ENCODE measurements at places on chromosomes 11 and 22. TPM values are rescaled to one million over a fixed set of nuclear protein-coding genes. Genes with fewer than 3 reads are reported as not detected.

The MRGPRE gene
- total RNA-seq, result not detected

The ESAM gene
- total RNA-seq, result 1.5 TPM

The IL10RA gene
- not detected for total RNA-seq

The OR9G1 gene
- not detected for total RNA-seq

The SYT7 gene
- total RNA-seq, result 2.0 TPM

The BUD13 gene
- 39.4 TPM for total RNA-seq

The KRTAP5-11 gene
- total RNA-seq, result not detected

The KLHDC7B gene
- total RNA-seq, result 1.4 TPM

The PLAAT5 gene
- not detected for total RNA-seq

The GPHA2 gene
- total RNA-seq, result not detected

DNA sequence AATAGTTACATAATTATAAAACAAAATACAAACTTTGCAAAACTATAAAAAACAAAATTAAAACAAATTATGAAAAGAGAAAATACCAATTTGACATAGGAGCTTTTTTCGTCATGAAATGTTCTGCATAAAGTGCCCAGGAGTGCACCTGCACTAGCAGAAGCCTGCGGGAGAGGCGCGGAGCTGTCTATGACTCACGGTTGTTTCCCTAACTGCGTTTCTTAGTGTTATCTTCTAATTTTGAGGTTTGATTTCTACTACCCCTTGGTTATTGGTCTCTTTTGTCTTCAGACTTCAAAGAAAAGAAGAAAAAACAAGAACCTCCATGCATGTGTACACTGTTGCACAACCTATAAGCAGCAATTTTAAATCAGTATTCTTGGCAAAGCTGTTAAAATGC, 740.9 kb upstream of the LRRC4C start:
- H3K27me3 ChIP-seq, result no peaks in the 10 kb centered on the region
- no peaks in the 10 kb centered on the region for H3K36me3 ChIP-seq
- H3K4me3 ChIP-seq, result no peak overlapping the region
- H3K4me1 ChIP-seq, result no peaks in the 10 kb centered on the region
- H3K27ac ChIP-seq, result no peak overlapping the region

DNA sequence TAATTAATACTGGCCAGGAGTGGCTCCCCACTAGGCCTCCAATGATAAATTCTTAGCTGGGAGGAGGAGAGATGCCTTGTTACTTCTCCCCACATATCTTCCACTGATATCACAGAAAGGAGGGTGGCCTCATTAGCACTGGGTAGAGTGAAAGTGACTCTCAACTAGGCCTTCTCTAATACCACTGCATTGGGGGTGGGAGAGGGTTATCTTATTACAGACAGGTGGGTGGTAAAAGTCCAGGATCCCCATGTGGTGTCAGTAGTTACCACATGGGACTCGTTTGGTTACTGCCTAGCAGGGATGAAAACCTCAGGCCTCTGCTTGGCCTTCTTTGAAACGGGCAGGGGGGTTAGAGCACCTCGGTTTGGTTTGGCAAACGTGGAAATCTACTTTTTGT, 167.3 kb downstream of the UVRAG start:
- H3K27me3 ChIP-seq, result no peaks in the 10 kb centered on the region
- no peaks in the 10 kb centered on the region for H3K4me1 ChIP-seq
- H3K27ac ChIP-seq, result no peak overlapping the region
- no peak for DNase-seq
- no peak overlapping the region for H3K4me3 ChIP-seq
- no peaks in the 10 kb centered on the region for H3K36me3 ChIP-seq

DNA sequence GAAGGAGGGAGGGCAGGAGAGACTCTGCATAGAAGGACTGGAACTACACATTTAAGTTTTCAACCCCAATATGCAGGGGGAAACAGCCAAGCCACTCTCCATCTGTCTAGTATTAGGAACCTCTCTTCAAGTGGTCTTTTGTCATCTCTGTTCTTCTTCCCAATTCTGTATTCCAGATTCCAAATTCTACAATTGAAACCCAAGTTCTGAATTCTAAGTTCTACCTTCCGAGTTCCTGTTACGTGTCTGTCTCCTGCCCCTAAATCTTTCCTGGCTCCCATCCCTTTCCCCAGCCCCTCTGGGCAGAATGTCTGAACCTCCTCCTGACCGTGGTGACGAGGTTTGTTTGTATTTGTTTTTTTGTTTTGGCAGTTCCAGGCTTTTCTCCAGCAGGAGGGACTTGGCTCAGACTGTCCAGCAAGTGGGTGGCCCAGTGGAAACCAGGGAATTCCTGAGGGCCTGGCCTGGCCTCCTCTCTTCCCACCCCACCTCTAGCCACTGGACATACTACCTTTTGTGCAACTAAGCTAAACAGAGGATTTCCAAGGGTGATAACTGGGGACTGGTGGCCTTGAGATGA, 1.6 kb upstream of the THOC5 start:
- H3K27ac ChIP-seq, result no peak overlapping the region
- no peaks in the 10 kb centered on the region for H3K27me3 ChIP-seq
- no peak for DNase-seq
- no peak overlapping the region for H3K4me3 ChIP-seq
- peaks cover 21% of the 10 kb centered on the region for H3K36me3 ChIP-seq

- no peak overlapping the region for H3K4me3 ChIP-seq
- no peaks in the 10 kb centered on the region for H3K36me3 ChIP-seq
- H3K27ac ChIP-seq, result peak overlapping the region; percentile 42
- peaks cover 9% of the 10 kb centered on the region for H3K4me1 ChIP-seq
Observed at GRCh38 chr11:46249103-46249937, 28.1 kb upstream of the CREB3L1 start.

DNA sequence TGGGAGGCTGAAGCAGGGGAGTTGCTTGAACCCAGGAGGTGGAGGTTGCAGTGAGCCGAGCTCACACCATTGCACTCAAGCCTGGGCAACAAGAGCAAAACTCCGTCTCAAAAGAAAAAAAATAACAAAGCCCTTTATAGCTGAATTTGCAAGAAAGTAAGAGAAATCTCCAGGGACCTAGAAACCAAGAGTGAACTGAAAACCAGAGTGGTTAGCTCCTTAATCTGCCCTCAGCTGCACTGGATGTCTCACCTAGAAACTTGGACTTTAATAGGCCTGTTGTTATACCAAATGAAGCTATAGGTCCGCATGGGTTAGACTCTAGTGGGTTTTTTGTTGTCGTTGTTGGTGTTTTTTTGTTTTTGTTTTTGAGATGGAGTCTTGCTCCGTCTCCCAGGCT, 4.1 kb downstream of the NEU3 start:
- no peak overlapping the region for H3K4me3 ChIP-seq
- no peaks in the 10 kb centered on the region for H3K36me3 ChIP-seq

DNA sequence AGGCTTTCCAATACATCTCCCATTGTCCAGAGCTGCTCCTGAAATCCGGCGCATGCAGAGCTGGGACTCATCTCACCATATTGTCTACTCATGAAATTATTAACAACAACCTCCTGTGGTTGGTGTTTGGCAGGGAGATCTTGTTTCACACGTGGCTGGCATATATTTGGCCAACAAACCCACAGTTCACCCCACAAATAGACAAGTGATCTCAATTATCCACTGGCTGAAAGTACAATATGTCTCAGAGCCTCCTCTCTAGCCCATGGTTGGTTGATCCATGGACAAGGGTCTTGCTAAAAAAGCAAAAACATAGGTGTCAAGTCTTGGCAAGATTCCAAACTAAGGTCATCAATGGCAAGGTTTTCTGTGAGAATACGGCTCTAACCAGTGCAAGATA, 386.9 kb downstream of the ETS1 start:
- H3K36me3 ChIP-seq, result no peaks in the 10 kb centered on the region
- H3K27me3 ChIP-seq, result no peaks in the 10 kb centered on the region
- H3K4me1 ChIP-seq, result peaks cover 6% of the 10 kb centered on the region
- H3K27ac ChIP-seq, result no peak overlapping the region
- no peak for DNase-seq
- H3K4me3 ChIP-seq, result no peak overlapping the region

- H3K27ac ChIP-seq, result no peak overlapping the region
- peaks cover 31% of the 10 kb centered on the region for H3K27me3 ChIP-seq
- peaks cover 5% of the 10 kb centered on the region for H3K4me1 ChIP-seq
- no peak for DNase-seq
Observed at GRCh38 chr11:134471087-134471715, 59.2 kb upstream of the B3GAT1 start.

DNA sequence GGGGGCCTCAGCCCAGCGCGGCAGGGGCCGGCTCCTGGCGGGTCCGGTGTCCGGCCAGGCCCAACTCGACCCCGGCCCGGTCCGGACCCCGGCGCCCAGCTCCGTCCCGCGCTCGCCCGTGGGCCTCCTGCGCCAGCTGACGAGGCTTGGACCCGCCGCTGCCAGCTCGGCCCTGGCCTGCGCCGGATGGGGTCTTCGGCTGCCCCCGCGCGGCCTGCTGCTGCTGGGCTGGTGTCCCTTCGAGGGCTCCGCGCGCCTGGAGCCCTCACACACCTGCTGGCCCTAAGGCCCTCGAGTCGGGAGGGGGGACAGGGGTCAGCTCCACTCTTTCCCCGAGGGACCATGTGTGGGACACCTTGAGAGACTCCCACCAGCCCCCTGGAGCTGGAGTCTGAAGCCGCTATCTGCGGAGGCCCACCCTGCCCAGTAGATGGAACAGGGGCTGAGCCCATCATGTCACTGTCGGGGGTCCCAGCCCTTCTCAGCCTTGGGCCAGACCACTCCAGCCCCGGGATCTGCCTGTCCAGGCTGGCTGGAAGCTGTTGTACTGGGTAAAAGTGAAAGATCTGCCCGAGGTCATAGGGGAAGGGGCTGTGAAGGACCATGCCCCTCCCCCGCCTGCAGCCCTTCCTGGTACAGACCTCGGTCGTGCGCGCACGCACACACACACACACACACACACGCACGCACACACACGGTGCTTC, 768 bp upstream of the CDKN1C start:
- H3K4me1 ChIP-seq, result peaks cover 10% of the 10 kb centered on the region
- H3K4me3 ChIP-seq, result no peak overlapping the region
- peaks cover 12% of the 10 kb centered on the region for H3K27me3 ChIP-seq

GRCh38 chr11:76702336-76703128, 32.0 kb upstream of the LRRC32 start:
- no peaks in the 10 kb centered on the region for H3K27me3 ChIP-seq
- H3K36me3 ChIP-seq, result no peaks in the 10 kb centered on the region
- H3K27ac ChIP-seq, result no peak overlapping the region
- DNase-seq, result no peak
- peaks cover 3% of the 10 kb centered on the region for H3K4me1 ChIP-seq

GRCh38 chr11:103842191-103842590, 194.2 kb upstream of the DDI1 start:
- H3K27me3 ChIP-seq, result no peaks in the 10 kb centered on the region
- no peaks in the 10 kb centered on the region for H3K36me3 ChIP-seq
- H3K27ac ChIP-seq, result no peak overlapping the region
- H3K4me1 ChIP-seq, result peaks cover 4% of the 10 kb centered on the region
- no peak overlapping the region for H3K4me3 ChIP-seq
- no peak for DNase-seq

- DNase-seq, result no peak
- peaks cover 14% of the 10 kb centered on the region for H3K4me1 ChIP-seq
- H3K36me3 ChIP-seq, result no peaks in the 10 kb centered on the region
- no peak overlapping the region for H3K27ac ChIP-seq
- no peak overlapping the region for H3K4me3 ChIP-seq
Observed at GRCh38 chr11:118155776-118156530, 3.3 kb upstream of the SCN4B start.

- H3K4me1 ChIP-seq, result peaks cover 30% of the 10 kb centered on the region
- peaks cover 43% of the 10 kb centered on the region for H3K36me3 ChIP-seq
- peak overlapping the region; percentile 85 for H3K4me3 ChIP-seq
- no peaks in the 10 kb centered on the region for H3K27me3 ChIP-seq
Observed at GRCh38 chr11:62671236-62671607, 251 bp upstream of the UQCC3 start.

DNA sequence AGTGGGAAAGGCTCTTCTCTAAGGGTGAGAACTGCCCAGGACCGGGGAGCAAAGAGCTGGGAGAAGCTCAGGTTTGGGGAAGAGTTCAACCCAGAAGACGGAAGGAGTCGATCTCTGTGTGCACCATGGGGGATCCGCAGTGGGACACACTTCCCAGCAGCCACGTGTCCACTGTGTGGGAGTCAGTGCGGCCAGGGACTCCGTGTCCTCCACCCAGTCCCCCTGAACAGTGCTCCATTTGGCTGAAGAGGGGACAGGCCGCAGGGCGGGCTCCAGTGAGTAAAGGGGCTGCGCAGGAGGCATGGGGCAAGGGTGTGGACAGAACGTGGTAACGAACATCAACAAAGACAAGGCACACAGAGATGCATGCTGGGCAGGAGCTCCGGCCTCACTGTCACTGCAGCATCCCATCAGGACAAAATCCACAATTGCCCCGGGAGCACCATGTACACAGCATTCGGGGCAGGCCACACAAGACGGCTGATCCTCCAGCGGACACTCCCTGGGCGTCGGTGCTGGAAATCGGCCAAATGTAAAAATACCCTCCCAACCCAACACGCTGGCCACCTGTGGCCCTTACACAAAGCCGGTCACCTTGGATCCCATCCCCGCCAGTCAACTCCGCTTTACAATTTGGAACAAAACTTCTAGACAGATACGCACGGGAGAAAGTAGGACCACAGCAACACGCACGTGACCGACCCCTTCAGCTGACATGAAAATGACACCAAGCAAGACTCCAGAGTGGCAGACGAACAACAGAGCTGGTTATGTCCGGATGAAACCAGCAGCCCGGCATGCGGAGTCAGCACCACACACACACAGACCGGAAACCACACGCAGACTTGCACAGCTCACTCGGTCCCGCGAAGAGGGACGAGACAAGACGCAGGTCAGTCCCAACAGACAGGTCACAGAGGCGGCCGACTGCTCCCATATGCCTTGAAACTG, 366.8 kb downstream of the SHANK2 start:
- DNase-seq, result peak; percentile 15
- no peak overlapping the region for H3K4me3 ChIP-seq
- peaks cover 21% of the 10 kb centered on the region for H3K27me3 ChIP-seq
- no peak overlapping the region for H3K27ac ChIP-seq
- no peaks in the 10 kb centered on the region for H3K36me3 ChIP-seq

DNA sequence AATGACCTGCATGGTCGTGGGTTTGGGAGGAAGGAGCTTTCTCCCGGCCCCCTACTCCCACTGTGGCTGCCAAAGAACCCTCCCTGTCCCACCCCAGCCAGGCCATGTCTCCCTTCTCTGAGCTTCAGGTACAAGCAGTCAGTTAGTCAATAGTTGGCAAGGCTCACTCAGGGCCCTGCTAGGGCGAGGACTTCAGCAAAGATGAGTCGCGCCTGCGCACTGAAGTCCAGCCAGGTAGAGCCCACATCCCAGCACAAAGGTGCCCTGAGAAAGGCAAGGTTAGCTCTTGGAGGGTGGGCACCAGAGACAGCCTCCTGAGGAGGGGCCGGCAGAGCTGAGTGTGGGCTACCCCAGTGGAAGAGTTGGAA, 11.1 kb downstream of the C11orf86 start:
- no peak overlapping the region for H3K27ac ChIP-seq
- H3K4me1 ChIP-seq, result peaks cover 11% of the 10 kb centered on the region
- H3K4me3 ChIP-seq, result no peak overlapping the region
